ENCODE measurements at places on chromosomes 6 and 20.

GRCh38 chr6:6722195-6722594 is 133.7 kb downstream of the LY86 start:
- DNase-seq, result no peak

GRCh38 chr6:138296381-138296780 is 78.1 kb upstream of the PBOV1 start:
- no peak for DNase-seq

DNA sequence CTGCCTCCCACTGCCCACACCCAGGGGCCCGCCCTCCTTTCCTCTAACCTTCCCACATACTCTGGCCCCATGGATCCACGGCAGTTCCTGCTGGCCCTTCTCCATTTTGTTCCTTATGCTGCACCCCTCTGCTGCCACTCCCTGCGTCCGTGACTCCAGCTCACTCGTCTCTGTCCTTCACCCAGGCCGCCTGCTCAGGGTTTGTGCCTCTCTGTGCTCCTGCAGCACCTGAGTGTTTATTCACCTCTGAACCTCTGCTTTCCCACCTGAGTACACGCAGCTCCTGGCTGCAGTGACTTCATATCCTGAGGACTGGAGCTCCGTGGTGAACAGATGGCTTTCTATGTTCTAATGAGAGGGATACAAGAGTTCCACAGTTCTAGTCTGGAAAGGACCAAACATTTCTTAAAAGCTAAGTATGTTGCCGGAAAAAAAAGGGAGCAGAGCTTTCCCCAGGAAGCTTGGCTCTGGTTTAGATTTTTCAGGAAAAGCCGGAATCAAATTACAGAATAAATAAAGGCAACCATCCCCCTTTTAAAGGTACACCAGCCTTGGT is 1.5 kb upstream of the GNRH2 start:
- DNase-seq, result peak; percentile 27

- peak; percentile 48 for DNase-seq
Measured at GRCh38 chr20:35742741-35743523, 872 bp upstream of the RBM39 start.

GRCh38 chr6:81752084-81752920 is at the start of gene TENT5A:
Gene TENT5A (minus strand): TSS chr6:81752681. CDS start chr6:81752141, 540 bp downstream.
- DNase-seq, result peak; percentile 95

- no peak for DNase-seq
Measured at GRCh38 chr20:25720285-25720684, 23.6 kb upstream of the ZNF337 start.

GRCh38 chr20:18638768-18639167 is 50.9 kb downstream of the DTD1 start:
- DNase-seq, result peak; percentile 38

DNA sequence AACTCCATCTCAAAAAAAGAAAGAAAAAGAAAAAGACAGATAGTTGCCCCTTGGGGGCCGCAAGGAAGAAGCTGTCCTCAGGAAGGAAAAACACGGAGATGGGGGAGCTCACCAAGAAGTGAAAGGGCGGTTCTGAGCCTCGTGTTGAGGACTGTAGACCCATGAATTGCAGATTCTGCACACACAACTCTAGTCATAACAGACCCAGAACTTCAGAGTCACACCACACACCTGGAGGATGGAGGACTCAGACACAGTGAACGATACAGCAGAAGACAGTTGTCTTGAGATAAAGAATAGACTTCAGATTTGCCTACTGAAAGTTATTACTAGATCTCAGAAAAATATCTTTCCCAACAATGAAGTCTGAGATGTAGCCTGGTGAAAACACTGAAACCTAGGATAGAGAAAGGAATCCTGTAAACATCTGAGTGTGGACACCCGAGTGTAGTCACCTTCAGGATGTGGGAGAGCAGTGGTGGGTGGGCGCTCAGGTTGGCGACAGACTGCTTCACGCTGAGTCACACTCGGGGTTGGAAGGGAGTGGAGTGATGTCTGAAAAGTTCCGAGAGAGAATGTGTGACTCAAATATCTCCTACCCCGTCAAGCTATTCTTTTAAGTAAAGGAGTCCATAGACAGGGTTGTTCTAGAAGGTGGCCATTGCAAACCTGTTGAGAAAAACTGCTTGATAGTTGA is 88.1 kb downstream of the MAP3K4 start:
- peak; percentile 67 for DNase-seq

DNA sequence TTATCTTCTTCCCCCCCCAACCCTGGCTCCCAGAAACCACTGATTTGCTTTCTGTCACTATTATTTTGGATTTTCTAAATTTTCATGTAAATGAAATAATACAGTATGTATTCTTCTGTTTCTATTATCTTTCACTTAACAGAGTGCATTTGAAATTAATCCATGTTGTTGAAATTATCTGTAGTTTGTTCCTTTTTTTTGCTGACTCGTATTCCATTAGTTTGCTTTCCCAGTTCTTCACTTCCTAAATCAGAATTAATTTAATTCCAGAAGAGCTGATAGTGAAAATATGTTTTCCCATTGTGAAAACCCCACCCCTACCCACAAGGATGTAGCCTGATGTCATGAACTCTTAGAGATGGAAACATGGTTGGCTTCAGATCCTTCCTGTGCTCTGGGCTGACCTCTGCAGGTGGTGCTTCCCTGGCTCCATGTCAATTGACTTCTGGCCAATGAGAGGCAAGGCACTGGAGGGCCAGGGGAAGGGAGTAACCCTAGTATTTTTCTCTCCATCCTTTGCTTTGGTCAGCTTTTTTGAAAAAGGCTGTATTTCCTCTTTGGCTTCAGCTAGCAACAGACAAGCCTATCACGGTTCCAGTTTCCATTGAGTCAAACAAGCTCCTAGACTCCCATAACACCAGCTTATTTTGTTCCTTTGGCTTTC is 244.4 kb upstream of the HSF2 start:
- no peak for DNase-seq

DNA sequence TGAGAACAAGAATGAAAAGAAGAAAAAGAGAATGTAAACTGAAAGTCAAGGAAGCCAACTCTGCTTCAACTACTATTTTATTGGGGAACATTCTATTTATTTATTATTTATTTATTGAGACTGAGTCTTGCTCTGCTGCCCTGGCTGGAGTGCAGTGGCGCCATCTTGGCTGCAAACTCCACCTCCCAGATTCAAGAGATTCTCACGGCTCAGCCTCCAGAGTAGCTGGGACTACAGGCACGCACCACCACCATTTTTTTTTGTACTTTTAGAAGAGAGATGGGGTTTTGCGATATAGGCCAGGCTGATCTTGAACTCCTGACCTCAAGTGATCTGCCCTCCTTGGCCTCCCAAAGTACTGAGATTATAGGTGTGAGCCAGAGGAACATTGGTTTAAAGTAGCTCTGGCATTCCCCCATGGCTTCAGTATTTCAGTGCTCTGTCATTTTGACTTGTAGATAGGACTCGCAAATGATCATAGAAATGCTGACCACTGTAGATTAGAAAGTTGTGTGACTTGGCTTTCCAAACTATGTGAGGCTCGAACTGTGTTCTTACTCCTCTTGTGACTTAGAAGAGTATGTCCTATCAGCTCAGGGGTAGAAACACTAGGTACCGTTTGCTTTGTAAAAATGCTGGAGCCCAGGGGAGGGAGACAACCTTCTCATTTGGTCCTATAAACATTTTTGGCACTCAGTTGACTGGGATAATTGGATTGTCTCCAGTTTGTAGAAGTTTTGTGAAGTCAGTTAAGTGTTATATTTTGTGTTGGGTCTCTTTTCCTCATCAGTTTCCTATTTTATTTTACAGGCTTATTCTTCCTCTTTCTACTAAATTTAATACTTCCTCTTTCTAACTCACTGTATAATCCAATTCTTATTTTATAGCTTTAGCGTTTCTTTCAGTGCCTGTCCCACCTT is 544.9 kb upstream of the CITED2 start:
- no peak for DNase-seq

GRCh38 chr6:52394251-52394666 is 25.9 kb upstream of the EFHC1 start:
- DNase-seq, result no peak

- no peak for DNase-seq
Measured at GRCh38 chr20:60901831-60902230, 350.2 kb upstream of the CDH4 start.

GRCh38 chr6:80566361-80566760 is 459.9 kb downstream of the BCKDHB start:
- DNase-seq, result no peak

GRCh38 chr6:53659458-53659857 is 6.1 kb downstream of the KLHL31 start:
- no peak for DNase-seq

DNA sequence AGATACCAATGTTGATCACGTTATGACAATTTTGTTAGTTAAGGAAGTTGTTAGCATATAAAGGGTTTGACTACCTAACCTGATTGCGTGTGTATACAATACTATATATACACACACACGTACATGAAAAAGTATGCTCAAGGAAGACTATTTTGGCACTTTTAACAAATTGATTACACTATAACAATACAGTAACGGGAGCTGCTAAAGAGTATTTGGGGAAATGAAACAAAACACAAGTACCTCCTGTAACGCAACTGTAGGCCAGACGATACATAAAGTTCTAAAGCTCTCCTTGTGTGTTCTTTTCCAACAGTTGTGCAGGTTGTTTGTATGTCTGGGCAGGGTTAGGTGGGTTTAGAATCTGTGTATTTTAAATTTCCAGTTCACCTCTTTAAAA is 98.7 kb downstream of the PLEKHG1 start:
- DNase-seq, result no peak

GRCh38 chr6:33251395-33252012 is 20.2 kb downstream of the VPS52 start:
- peak; percentile 22 for DNase-seq

DNA sequence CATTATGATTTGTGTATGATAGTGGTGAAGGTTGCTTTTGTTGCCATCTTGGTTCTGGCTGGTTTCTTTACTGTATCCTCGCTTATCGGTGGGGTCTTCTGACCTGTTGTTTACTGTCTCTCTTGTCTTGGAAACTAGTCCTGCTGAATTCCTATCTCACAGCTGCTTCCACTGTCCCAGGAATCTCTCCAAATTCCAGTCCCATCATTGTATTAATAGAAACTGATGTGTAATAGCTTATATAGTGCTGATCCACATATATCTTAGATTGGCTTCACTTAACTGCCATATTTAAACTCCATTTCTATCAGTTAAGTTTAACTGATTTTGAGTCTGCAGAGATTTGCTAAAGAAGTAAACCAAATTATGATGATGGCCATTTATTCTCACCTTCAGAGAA is 5.9 kb downstream of the GTF2H5 start:
- no peak for DNase-seq

DNA sequence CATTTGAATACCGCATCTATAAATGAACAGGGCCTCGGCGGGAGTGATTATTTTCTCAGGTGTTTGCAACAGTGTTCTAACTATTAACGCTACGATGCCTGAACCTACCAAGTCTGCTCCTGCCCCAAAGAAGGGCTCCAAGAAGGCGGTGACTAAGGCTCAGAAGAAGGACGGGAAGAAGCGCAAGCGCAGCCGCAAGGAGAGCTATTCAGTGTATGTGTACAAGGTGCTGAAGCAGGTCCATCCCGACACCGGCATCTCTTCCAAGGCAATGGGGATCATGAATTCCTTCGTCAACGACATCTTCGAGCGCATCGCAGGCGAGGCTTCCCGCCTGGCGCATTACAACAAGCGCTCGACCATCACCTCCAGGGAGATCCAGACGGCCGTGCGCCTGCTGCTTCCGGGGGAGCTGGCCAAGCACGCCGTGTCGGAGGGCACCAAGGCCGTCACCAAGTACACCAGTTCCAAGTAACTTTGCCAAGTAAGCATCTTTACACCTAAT is 70.9 kb downstream of the HFE start:
- no peak for DNase-seq

- DNase-seq, result no peak
Measured at GRCh38 chr6:155444952-155445903, 10.4 kb downstream of the NOX3 start.

DNA sequence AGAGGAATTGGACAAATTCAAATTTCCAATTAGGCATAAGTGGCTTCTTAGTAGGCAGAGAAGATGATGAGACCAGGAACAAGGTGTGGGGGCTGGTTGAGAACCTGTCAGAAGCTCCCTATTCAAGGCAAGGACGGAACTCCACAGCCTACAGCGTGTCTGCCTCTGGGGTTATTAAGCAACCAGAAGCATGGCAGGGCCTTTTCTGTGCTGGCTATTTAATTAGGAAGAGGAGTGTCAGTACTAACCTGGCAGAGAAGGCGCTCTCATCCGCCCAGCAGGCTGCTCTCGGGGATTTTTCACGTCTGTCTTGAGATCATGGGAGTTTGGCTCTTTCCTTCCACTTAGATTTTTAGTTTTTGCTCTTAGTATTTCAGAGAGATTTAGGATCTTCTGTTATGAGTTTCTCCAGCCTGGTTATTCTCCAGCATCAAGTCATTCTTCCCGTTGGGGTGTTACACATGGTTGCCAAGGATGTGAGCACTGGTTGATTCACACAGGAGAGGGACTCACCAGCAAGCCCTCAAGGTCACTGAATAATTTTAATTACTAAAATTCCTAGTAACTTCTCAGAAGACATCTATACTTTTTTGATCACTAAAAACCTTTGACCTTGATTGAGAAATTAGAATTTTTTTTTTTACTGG is 23.9 kb downstream of the ADTRP start:
- DNase-seq, result no peak

Data from choroid plexus epithelial cell (primary cell).